ENCODE measurements at places on chromosomes 1 and 21. TPM values are rescaled to one million over a fixed set of nuclear protein-coding genes. Genes with fewer than 3 reads are reported as not detected.
A peak's percentile ranks its signal among the peaks of the same experiment; 100 is the strongest.

The NR1I3 gene
- total RNA-seq = not detected

The EDARADD gene
- 56.8 TPM for total RNA-seq

The TMOD4 gene
- total RNA-seq = 2.6 TPM

DNA sequence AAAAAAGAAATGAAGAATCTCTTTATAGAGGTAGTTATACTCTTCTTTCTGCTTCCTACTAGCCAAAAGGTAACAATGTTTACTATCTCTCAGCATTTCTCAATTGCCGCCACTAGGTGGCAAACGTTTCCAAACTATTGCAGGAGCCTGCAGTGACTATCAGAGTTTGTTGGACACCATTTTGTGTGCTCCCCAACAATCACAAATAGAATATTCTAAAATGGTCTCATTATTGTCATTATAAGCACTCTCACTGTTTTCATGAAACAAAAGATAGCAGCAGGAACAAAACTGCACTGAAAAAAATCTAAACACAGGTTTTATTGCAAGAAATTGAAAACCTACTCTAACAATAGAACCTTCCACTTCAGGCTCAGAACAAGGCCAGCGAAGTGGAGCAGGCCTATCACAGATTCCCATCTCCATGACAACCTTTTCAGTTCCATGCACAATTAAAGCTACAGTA lies 83.9 kb upstream of the PLPPR4 start:
- DNase-seq = peak; percentile 31
- no peak overlapping the region for H3K27ac ChIP-seq
- peaks cover 1% of the 10 kb centered on the region for H3K27me3 ChIP-seq
- H3K36me3 ChIP-seq = no peaks in the 10 kb centered on the region
- no peak overlapping the region for H3K4me3 ChIP-seq
- no peaks in the 10 kb centered on the region for H3K4me1 ChIP-seq

DNA sequence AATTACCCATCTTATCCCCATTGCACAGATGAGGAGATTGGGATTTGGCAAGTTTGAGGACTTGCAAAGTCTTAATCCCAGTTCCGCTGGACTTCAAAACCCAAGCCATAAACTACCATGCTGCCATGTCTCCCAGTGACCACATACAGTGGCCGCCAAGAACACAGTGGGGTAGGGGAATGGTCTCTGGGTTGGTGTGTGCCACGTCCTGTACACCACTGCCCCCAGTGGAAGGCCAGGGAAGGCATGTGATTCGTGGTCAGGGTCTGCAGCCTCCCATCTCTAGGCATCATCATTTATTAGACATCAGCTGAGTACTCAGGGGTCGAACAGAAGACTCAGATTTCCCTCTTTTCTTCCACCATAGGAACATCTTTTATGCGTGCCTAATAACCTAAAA lies 76.0 kb downstream of the MAN1C1 start:
- peaks cover 8% of the 10 kb centered on the region for H3K4me1 ChIP-seq
- DNase-seq = no peak
- H3K27ac ChIP-seq = no peak overlapping the region
- H3K36me3 ChIP-seq = no peaks in the 10 kb centered on the region
